Effector memory CD4-positive, alpha-beta T cell (primary cell): ENCODE measurements at places on chromosomes 5 and 9.

- no peak for DNase-seq
Observed at GRCh38 chr5:53167836-53168235, 58.3 kb upstream of the MOCS2 start.

GRCh38 chr9:76585487-76586389, 126.8 kb downstream of the GCNT1 start:
- no peak for DNase-seq

GRCh38 chr5:9715891-9716335, 85.8 kb upstream of the TAS2R1 start:
- DNase-seq, result no peak

DNA sequence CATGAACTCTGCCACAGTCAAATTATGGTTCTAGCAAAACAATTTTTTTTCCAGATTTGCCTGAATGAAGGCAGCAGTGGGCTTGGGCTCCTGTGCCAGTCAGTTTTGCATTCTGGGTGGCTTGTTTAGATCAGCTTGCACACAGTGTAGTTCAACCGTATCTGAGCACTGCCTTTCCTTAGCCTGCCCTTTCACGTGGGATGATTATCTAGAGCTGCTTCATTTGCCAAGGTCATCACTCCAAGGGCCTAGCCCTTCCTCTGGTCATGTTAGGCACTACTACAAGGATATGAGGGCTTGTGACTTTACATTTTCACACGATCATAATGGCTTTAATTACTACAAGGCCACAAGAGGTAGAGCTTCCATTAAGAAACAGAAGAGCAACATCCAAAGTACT, 150.6 kb upstream of the EFNA5 start:
- no peak for DNase-seq

DNA sequence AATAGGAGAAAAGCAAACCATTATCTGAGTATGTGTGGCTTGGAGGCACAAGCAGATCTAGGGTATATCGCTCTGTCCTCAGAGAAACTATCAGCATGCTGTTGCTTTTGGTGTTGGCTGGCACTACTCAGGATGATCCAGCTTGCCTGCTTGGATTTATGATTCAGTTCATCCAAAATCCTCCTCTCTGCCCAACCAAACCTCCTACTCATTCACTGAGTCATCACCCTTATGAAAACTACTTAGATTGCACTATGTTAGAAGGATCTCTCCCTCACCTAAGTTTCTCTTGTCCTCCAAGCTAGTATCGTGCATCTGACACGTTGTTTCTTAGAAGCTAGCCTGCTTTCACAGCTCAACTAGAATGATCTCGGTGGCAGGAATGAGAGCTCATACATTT, 14.2 kb upstream of the ZBED3 start:
- no peak for DNase-seq

- DNase-seq, result no peak
Observed at GRCh38 chr5:95531491-95531890, 23.3 kb downstream of the SKIC3 start.

DNA sequence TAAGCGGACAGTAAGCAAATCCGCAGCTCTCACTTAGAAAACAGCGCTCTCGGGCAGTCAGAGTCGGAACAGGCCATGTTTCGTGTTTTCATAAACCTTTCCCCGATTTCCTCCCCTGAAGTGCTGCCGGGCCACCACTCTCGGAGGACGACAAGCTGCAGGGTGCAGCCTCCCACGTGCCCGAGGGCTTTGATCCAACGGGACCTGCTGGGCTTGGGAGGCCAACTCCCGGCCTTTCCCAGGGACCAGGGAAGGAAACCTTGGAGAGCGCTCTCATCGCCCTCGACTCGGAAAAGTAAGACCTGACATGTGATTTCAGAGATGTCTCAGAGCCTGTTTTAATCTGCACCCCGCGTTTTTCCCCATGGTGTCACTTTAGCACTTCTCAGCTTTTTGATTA, 99.8 kb upstream of the CACNA1B start:
- DNase-seq, result no peak

DNA sequence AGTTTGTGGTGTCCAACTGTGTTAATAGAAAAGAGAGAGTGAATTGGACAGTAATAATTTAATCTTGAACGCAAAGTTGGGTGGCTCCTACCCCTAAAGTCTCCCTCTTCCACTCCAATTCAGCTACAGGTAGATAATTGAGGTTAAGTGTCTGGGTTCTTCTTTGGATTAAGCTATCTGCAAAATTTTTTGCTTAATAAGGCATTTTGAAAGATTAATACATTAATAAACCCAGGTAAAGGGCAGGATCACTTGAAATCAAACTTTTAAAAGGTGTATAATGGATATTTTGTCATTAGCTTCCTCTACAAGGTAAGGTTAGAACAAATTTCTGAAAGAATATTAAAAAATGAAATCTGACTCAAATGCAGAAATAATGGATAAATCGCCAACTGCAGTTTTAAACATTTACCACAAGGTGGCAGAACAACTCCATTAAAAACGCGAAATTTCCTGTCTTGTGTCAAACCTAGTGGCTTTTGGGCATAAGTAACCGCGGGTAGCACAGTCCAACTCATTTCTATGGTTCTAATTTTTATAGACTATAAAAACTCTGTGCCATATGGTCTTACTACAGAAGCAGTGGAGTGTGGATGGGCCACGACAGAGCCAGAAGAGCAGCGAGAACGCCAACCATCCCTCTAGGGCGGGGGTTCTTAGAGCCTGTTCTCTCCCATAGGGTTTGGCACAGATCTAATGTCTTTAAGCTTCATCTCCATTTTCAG, 276.5 kb downstream of the ARHGEF28 start:
- no peak for DNase-seq

GRCh38 chr5:56415356-56415765, 182.2 kb upstream of the ANKRD55 start:
- no peak for DNase-seq

- no peak for DNase-seq
Observed at GRCh38 chr5:61274511-61274911, 57.5 kb upstream of the ZSWIM6 start.

DNA sequence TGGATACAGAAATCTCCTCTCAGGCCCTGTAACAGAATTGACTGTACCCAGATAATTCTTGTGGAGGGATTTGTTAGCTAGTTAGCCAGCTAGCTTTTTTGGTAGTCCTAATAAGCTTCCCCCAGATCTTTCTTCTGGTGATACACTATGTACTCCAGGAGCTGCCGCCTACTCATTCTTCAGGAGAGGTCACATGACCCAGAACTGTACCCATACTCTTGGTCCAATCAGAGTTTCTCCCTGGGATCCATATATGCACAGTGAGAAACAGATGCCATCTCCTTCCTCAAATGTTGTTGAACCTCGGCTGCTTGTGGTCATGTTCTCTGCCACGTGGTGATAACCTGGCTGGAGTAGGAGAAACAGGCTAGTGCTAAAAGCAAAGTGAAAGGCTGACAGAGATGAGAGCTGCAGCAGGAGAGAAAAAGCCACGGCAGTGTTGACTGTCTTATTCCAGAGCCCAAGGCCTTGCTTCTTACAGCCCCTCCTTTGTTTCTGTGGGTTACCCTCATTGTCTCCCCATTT, 123.0 kb upstream of the RFX3 start:
- DNase-seq, result no peak

DNA sequence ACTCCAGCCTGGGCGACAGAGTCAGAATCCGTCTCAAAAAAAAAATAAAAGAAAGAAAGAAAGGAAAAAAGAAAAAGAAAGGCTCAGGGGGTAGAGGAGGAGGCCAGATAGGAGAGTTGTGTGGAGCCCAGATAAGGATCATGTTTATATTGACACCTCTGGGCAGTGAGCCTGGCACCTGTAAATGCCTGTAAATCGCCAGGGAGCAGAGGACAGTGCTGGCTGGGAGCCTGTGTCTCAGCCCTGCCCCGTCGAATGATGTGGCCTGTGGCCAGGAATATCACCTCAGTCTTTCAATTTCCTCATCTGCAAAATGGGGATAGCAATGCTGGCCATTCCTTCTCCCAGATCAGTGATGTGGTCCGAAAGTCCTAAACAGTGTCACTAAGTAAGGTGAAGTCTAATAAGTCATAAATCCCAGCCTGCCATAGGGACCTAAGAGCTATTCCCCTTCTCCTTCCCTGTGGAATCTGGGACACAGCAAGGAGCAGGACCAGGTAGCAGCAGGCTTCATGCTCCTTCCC, 10.3 kb upstream of the ABO start:
- DNase-seq, result no peak

GRCh38 chr5:75847561-75848021, 130.4 kb upstream of the POC5 start:
- no peak for DNase-seq

DNA sequence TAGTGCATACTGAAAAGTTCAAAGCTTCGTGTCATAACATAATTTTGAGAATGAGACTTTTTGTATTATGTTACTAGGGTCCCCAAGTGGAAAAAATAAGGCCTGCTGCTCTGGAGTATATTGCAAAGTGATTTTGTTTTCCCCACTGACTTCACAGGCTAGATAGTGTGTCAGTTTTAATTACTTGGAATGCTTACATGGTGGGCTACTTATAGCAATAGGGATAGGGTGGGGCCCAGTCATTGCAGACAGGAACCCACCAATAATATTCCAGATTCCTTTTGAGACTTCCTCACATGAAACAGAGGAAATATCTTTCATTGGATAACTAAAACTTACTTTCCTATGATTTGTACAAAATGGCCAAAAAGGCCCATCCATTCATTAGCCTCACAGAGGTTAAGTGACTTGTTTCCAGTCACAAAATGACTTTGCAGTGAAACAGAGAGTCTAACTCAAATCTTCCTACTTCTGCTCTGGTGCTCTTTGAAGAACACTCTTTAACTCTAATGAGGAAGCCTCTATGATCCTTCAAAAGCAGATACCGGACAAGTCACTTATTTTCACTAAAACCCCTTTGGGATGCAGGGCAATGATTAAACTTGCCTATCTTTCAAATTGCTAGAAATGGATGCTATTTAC, 16.2 kb upstream of the MEF2C start:
- no peak for DNase-seq

- no peak for DNase-seq
Observed at GRCh38 chr9:88738709-88739108, 203.7 kb downstream of the NXNL2 start.

- DNase-seq, result no peak
Observed at GRCh38 chr5:150609843-150610584, 30.4 kb upstream of the SYNPO start.

GRCh38 chr9:126171641-126172040, 155.0 kb upstream of the MVB12B start:
- no peak for DNase-seq

DNA sequence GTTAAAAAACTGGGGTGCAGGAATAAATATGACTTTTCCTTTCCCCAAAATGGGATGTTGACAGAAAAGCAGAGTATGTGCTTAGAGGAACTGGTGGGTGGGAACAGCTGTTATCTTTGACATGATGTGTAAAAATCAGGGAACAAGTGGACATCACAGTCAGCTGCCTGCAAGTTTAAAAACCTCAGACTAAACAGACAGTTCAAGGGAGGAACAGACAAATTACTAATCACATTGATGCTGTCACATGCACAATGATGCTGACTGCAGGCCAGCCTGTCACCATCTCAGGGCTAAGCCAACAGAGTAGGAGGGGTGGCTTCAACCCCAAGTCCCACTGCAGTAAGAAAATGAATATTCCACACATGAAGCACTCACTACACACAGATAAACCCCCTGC, 38.2 kb upstream of the UBAP2 start:
- no peak for DNase-seq

DNA sequence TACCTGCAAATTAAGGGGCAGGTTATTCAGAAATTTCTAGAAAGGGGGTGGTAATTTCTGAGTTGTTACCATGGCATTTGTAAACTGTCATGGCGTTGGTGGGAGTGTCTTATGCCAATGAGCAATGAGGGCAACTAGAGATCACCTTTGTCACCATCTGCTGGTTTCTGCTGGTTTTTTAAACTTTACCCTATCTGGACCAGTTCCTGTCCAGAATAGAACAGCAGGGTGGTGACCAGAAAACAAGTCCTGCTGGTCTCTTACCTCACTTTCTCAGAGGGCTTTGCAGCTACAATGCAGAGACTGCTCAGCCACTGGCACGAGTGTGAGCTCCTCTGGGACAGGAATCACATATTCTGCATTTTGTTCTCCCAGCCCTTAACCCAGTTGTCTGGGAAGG, 51.4 kb downstream of the FAM114A2 start:
- DNase-seq, result no peak

GRCh38 chr5:88923623-88924329, 40.8 kb upstream of the MEF2C start:
- no peak for DNase-seq

DNA sequence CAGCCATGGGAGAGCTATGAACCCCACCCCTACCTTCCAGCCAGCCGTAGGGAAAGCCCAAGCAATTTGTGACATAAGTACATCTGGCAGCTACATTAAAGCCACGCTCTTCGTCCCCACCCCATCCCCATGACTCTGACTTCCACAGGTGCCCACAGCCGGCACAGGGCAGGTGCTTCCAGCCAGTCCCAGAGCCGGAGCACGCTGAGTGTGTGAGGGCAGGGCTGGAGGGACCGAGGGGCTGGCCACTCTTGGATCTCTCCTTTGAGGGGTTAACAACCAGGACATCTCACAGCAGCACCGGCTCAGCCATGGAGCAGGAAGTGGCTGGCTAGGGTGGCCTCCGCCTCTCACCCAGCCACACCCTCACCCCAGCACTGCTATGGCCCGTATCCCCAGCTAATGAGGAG, 2.4 kb upstream of the FAM78A start:
- DNase-seq, result peak; percentile 23

GRCh38 chr5:91352831-91353695, 30.1 kb downstream of the ARRDC3 start:
- no peak for DNase-seq

- no peak for DNase-seq
Observed at GRCh38 chr5:167294882-167295680, 996.4 kb upstream of the WWC1 start.

- no peak for DNase-seq
Observed at GRCh38 chr5:133341915-133342710, 270.2 kb downstream of the FSTL4 start.

DNA sequence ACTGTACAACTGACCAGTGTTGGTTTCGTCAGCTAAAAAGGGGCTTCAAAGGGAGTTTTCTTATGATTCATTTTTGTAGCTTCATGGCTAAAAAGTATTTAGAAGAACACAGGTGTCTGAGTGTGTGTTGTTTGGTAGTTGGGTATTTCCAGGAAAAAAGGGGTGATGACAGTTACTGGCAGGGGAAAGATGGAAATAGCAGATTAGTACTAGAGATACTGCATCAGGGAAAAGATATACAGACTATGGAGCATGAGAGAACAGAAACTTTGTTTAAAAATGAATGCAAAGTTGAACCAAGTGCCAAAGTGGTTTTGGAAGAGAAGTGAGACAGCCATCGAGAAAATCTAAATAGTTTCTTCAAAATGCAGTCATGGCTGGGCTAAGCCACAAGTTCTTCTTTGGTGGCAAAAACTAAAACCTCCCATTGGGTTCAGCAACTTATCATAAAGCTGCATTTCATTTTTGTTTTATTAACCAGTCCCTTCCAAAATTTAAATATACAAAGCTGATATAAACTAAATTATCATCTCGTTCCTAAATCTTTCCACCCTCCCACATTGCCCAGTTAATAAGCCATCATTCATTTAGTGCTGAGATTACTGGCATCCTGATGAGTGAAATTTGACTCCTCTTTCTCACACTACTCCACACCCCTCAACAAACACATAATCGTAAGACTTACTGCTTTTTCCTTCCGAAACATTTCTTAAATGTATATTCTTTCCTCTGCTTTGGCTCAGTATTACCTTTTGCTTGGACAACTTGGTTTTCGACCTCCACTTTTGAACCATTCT, 33.5 kb downstream of the ELL2 start:
- DNase-seq, result no peak
